ENCODE measurements at places on chromosomes 3 and 15. TPM values are rescaled to one million over a fixed set of nuclear protein-coding genes. Genes with fewer than 3 reads are reported as not detected.
A peak's percentile ranks its signal among the peaks of the same experiment; 100 is the strongest.

Gene SYNM
- total RNA-seq = 3.4 TPM

Gene IL17RC
- total RNA-seq = 47.9 TPM

Gene CADM2
- not detected for total RNA-seq

Gene SPTSSB
- not detected for total RNA-seq

Gene ALG1L2
- total RNA-seq = not detected

Gene C15orf62
- total RNA-seq = 0.57 TPM

GRCh38 chr15:101444807-101445508 lies 44.5 kb downstream of the PCSK6 start:
- DNase-seq = no peak

DNA sequence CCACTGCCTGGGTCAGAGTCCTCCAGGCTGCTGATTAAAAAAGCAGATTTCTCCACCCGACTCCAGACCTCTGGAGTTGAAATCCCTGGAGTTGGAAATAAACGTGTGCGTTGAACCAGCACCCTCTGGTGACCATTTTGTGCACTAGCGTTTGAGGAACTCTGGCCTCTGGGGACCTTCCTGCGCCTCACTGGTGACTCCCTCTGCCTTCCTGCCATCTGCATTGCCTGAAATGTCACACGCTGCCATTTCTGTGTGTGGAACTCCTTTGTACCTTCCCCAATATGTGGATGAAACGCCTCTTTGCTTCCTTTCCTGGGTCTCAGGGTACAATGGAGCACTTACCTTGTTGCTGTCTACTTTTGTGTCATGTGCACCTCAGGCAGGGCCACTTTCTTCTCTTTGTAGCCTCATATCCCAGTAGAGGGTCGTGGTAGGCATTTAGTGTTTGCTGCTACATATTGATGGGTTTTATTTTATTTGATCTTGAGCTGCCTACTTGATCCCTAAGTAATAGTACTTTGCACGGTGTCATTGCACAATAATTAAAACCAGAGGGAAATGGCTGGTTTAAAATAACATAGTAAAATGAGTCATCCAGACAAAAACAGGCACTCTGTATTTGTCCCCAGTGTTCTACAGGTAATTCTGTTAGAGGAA lies 56.8 kb downstream of the GPR171 start:
- peak; percentile 82 for DNase-seq

All from fibroblast of the aortic adventitia (primary cell).